ENCODE measurements at places on chromosomes 3 and 15. TPM values are rescaled to one million over a fixed set of nuclear protein-coding genes. Genes with fewer than 3 reads are reported as not detected.

- DNase-seq = no peak
These were observed 6.1 kb upstream of the MB21D2 start for GRCh38 chr3:192923731-192924130.

DNA sequence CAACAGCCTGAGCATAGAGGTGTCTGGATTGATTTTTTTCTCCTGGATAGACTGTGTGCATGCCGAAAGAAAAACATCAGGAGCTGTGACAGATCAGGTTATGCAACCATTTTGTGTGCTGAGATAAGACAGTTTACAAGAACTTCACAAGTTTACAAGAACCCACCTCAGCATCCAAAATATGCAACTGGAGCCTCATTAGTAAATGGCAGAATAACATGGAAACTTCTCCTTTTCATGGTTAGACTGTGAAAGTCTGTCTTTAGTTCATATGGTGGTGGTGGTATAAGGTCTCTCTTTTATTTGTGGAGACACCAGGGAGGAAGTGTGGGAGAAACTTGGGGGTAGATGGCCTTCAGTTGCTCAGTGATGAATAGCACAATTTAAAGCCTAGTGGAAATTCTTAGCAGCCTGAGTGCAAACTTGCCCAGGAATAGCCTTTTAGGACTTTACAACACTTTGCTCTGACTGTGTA, 3.7 kb upstream of the ZNF609 start:
- no peak for DNase-seq

The NR2E3 gene
- total RNA-seq = not detected

The RTP1 gene
- not detected for total RNA-seq

The GOLGA6L25 gene
- total RNA-seq = not detected

The IMPG2 gene
- not detected for total RNA-seq
